ENCODE measurements at places on chromosomes 1 and 21.

DNA sequence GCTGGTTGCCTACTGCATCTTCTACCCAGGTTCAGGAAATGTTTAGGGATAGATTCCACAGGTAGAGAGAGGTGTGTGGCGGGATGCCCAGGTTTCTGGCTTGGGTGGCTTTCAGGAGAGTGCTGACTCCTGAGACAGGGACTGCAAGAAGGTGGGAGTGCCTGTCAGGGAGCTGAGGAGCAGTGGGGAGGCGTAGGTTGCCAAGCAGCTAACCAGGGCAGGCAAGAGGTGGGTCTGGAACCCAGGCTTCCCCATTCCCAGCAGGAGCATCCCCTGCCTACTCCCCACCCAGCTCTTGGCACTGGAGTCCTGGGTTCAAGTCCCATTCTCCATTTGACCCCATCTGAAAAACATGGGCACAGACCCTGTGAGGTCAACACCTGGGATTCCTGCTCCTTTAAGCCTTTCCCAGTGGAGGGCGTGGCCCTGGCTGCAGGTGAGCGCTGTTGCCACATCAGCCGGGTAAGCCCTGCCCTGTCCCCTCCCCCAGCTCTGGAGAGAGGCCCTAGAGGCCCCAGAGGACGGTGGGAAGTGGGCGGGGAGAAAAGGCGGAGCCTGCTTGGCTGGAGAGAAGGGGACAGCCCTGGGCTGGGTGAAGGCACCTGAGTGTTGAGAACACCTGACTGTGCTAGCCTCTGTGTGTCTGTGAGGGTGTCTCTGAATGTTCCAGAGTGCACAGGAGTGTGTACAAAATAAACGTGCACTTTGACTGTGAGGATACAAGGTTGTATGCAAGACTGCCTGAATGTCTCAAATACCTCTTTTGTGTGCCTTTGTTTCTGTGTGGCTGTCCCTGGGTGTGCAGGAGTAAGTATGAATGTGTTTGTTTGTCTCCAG lies 14.0 kb upstream of the SYNC start:
- DNase-seq, result peak; percentile 62

GRCh38 chr1:24641646-24642151 lies 1.4 kb upstream of the SRRM1 start:
- no peak for DNase-seq

DNA sequence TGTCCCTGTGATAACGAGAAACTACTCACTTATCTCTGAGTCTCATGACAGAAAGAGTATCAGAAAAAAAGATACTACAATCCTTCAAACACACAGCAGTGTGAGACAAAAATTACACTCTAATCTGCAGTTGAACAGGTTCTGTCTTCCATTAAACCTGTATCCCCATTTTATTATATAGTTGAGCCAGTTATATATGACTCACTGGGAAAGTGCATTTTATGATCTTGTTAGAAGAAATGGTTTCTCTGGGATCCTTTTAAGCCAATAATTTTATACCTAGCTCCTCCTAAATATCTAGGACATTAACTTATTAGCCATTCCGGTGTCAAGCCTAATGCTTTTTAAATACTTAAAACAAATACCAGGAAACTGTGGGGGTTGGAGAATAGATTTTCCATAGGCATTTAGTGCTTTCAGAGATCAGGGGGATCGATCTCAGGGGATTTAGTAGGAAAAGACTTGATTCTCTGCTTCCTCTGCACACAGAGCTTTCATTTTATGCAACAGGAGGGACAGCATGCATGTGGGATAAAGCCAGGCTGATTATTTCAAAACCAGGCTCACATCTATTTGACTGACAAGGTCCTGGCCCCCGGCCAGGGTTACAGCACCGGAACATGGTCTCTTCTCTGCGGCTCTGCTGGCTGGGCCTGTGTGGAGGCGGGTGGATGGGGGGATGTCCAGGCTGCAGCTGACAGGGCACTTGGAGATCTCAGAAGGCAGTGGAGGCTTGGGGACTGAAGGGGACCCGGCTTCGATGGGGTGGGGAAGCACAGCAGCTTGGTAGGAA lies 310.6 kb downstream of the DISC1 start:
- peak; percentile 62 for DNase-seq

GRCh38 chr1:165228111-165228655 lies 128.3 kb downstream of the LMX1A start:
- DNase-seq, result no peak

DNA sequence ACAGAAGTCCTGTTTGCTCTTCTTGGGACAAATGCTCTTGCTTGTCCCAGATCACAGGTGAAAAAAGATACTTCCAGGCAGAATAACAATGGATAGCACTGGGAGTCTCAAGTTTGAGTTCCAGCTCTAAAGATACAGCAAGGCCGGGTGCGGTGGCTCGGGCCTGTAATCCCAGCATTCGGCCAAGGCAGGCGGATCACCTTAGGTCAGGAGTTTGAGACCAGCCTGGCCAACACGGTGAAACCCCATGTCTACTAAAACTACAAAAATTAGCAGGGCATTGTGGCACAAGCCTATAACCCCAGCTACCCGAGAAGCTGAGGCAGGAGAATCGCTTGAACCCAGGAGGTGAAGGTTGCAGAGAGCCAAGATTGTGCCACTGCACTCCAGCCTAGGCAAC lies 337.6 kb downstream of the SMYD3 start:
- no peak for DNase-seq

DNA sequence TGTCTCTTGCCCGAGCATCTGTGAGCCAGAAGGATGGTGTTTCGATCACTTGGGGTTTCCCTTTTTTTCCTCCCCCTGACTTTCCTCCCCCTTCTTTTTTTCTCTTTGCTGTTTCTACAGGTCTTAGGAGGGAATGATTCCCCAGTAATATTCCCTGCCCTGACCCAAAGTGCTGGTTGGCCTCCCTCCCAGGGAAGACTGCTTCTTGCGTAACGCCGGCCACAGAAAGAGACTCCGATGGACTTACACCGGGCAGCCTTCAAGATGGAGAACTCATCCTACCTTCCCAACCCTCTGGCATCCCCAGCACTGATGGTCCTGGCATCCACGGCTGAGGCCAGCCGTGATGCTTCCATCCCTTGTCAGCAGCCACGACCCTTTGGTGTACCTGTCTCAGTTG lies 6.8 kb downstream of the RNF220 start:
- DNase-seq, result no peak

DNA sequence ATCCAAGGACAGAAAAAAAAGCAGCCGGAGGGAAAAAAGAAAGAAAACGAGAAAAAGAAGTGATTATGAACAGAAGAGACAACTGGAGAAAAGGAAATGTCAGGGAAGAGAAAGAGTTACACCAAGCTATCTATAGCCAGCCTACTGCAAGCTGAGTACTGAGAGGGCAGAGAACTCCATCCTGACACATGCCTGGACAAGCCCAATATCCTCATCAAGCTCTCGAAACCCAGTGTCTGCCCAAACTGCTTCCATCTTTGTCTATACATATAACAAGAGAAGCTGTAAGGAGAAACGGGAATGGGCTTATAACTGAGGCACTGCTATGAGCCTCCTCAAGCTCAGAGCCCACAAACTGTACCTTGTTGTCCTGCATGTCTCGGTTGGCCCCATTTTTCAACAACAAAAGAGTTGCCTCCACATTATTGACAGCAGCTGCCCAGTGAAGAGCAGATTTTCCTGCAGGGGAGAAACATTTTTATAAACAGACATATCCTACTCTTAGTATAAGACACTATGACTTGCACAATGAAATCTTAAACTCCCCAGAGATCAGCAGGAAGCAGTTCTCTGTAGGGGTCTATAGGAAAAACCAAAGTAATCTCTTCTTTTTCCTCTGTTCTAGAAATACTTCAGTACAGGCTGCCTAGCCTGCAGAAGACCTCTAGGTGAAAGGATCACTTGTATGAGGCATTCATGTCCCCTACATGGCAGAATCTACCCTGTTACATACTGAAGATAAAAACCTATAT lies 21.2 kb upstream of the ADAM30 start:
- no peak for DNase-seq

All from erythroblast (primary cell).